Tongue (tissue), 3 donors: ENCODE measurements at places on chromosomes 16 and 17.

GRCh38 chr16:86680162-86680561 lies 101.8 kb downstream of the FOXL1 start:
- no peak for DNase-seq

DNA sequence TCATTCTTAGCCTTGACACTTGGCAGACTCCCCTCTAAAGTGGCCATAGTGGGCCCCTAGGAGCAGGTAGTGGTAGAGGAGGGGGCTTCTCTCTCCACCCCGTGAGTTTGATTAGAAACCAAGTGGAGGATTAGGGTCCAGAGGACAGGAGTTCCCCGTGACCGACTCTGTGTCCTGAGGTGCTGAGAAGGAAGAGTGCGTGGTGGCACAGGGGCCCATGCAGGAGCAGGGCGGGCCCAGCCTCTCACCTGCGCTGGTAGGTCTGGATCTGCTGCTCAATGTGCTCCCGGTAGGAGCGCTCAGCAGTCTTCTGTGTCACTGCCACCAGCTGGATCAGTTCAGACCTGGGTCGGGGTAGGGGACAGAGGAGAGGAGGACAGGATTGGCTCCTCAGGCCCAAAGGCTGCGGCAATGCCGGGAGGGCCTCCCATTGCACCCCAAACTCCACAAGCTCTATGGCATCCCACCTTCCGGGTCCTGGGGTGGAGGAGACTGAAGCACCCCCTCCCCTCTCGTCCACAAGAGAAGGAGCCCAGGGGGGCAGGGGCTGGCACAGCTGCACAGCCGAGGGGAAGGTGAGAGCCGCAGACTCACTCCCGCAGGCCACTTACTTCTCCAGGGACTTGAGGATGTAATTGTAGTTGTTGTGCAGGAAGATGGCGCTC lies 6.2 kb downstream of the ZACN start:
- DNase-seq: no peak

DNA sequence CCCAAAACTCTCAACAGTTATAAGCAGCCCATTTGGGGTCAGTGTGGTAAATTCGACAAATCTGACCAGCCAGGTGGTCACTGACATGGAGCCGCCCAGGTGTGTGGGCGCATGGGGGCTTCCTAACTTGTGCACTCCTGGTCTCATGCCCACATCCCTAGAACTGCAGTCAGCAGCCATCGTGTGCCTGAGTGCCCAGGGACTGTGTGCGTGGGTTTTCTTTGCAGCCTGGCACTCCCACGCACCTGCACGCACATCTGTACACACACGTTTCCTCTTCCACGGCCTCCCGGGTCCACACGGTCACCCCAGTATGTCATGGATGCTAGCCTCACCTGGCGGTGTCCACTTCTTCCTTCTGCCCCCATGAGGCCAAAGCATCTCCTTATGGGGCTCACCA lies 38.9 kb upstream of the ZC3H18 start:
- no peak for DNase-seq

DNA sequence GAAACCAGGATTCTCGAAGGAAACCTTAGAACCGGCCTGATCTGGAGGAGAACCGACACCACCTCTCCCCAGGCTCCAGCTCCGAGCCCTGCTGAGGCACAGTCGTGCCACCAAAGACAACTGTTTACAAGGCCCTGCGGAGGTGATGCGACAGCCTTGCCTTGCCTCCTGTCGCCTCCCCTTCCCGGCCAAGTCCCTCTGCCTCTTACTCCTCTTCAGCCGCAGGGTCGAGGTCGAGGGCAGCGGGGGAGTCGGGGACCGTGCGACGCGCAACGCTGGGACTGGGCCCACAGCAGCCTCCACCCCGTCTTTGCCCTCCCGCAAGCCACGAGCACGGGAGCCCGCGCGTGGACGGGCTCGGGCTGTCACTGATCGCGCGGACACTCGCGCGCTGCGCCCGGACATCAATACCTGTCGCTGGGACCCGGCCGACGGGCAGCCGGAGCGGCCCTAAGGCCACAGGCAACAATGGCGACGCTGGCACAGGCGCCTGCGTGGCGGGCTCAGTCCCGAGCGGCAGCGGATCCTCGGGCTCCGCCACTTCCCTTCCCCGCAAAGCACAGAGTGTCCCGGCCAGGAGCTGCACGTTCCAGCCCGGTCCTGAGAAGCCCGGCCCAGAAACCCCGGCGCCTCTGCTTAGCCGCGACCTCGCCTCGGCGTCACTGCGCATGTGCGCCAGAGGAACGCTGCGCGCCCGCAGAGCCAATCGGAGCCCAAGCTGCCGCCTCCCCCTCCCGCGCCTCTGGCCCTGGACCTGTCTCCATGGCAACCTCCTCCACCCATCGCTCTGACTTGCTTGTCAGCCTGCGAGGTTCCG lies at the start of gene ZNF287:
ZNF287 (minus strand) TSS at position 664 of the 817 bp plus-strand sequence. CDS start 1,473 bp downstream, outside the sequence.
- peak; percentile 97 for DNase-seq

- DNase-seq: no peak
Measured at GRCh38 chr17:49829026-49829425, 18.8 kb downstream of the TAC4 start.

- peak; percentile 65 for DNase-seq
Measured at GRCh38 chr17:45740553-45741330, 43.4 kb upstream of the CRHR1 start.
